ENCODE measurements at places on chromosomes 7 and 10.

DNA sequence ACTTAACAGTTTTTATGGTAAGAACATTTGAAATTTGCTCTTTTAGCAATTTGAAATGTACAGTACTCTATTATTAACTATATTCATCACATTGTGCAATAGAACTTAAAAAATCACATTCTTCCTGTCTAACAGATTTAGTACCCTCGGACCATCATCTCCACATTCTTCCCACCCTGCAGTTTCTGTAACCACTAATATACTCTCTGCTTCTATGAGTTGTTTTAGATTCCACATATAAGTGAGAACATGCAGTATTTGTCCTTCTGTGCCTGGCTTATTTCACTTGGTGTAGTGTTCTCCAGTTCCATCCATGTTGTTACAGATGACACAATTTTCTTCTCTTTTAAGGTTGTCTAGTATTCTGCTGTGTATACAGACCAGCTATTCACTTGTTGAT lies 88.9 kb upstream of the SEC61G start:
- no peak for DNase-seq

DNA sequence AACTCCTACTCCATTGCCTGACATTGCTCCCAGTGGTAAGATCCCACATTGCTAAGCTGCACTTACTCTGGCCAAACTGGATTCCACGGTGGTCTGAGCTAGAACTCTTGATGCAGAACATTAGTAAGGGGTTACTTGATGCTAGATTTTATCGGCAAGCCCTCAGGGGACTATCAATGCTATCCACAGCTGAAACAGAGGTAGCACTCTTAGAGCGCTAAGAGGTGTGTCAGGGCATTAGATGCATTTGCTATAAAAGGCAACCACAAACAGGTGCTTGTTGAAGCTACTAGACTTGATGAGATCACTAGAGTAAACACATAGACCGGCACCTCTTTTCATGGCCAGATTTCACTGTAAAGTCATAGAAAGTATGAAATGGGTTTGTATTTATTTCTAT lies 116.3 kb downstream of the MDFIC start:
- no peak for DNase-seq

DNA sequence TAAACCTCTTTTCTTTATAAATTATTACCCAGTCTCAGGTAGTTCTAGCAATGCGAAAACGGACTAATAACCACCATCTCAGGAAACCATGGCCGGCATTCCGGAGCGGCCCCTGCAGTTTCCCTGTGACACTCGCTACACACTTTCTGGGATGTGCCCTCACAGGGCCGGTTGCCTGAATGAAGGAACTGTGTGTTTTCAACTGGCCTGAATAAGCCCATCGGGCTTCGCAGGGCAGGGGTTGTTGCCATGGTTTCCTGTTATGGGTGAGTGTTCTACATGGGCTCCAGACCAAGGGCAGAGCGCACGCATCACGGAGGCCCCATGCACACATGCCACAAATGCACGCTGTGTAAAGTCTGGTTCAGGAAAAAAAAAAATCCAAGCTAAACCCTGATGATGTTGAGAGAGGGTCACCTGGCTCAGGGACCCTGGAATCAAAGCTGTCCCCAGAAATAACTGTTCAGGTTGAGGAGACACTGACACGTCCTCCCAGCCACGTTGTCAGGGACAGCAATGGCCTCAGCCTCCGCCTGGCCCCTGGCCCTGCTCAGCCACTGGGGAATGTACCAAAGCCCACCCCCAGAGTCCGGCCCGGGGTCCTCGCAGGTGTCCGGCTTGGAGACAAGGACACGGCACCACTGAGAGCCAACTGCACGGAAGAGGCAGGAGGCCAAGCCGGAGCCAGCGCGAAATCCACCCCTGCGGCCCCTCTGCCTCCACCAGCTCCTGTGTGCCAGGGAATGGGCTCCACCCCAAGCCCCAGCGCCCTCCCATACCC lies 47.9 kb downstream of the STK32C start:
- no peak for DNase-seq

DNA sequence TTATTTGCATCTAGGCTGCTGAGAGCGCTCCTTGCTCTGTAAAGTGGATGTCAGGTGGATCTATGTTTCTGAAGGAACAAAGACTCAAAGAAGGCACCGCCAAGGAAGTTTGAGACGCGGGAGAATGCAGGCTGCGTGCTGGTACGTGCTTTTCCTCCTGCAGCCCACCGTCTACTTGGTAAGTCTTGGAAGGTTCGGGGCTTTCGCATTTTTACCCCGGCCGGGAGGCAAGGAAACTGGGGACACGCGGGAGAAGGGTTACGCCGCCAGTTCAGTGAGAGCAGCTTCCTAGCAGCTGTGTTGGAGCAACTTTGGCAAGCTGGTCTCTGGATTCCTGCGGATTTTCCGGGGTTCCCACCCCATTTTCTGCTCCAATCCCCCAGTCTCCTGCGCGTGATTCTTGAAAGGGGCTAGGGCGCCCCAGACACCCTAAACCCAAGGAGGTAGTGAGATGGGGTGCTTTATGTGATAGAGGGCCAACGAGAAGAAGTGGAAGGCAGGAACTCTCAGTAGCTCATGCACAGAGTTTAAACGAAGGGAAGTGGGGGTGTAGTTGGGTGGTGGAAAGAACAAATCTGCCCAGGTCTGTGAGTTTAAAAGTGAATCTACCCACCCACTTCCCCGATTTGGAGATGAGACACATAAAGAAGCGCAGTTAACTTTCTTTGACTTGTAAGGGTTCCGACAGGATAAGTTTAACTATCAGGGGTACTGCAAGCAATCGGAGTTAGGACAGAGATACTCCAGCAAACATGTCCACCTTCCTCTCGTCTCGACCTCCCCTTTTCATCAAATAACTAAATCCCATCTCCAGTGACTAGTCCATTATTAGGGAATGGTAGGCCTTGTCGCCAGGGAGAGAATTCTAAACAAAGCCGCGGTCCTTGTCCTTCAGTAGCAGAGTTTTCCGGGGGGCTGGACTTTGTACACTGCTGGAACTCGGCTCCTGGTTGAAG lies 2.5 kb downstream of the NXPH1 start:
- no peak for DNase-seq

DNA sequence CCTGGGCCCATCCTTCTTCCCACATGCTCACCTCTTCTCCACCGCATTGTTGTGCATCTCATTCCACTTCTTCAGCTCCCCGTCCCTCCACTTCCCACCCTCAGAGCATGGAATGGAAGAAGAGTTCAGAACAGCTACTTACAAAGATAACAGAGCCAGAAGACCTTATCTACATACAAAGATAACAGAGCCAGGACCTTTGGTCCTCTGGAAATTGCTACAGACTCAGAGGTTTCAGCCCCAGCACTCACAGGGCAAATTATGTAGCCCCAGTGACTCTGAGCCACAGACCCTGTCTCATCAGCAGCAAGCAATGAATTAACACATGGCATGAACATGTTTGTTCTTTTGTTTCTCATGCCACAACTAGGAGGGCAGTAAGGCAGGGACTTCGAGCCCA lies 28.7 kb upstream of the SLC29A3 start:
- DNase-seq, result no peak

DNA sequence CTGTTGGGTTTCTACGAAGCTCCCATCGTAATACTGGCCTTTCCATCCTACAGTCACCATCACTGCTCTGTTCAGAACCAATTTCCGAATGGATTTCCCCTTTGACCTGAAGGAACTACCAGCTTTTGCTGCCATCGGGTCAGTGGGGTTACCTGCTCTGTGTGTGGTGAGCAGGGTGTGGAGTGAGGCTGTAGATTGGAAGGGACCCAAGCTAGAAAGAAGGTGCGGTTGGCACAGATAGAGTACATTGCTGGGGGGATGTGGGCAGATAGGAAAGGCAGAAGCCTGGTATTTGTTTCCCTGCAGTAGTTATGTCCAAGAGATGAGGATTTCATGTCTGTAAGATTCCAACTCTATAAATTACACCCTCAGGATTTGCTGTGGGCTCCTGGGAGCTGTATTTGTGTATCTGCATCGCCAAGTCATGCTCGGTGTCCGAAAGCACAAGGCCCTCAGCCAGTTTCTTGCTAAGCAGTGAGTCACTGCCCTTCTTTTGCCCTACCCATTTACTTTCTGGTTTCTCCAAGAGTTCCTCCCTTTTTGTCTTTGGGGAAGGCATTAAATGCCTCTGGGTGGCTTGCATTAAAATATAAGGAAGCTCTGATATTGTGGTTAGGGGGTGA lies 15.4 kb downstream of the CLCN1 start:
- DNase-seq, result no peak

- no peak for DNase-seq
Measured at GRCh38 chr7:98423043-98423442, 22.2 kb upstream of the BAIAP2L1 start.

- DNase-seq, result no peak
Measured at GRCh38 chr10:124044143-124044862, 49.1 kb downstream of the CHST15 start.

- no peak for DNase-seq
Measured at GRCh38 chr7:152363798-152364197, 72.0 kb downstream of the KMT2C start.

GRCh38 chr10:5443429-5443828 lies 31.1 kb downstream of the NET1 start:
- DNase-seq, result no peak

GRCh38 chr10:44966129-44966815 lies 6.7 kb downstream of the RASSF4 start:
- no peak for DNase-seq

- no peak for DNase-seq
Measured at GRCh38 chr7:29499932-29500331, 63.7 kb upstream of the PRR15 start.

GRCh38 chr10:64558094-64558835 lies 1037.1 kb downstream of the REEP3 start:
- DNase-seq, result no peak

- no peak for DNase-seq
Measured at GRCh38 chr10:5108658-5109416, 14.6 kb downstream of the AKR1C3 start.

GRCh38 chr10:5960070-5960972 lies 17.0 kb downstream of the IL15RA start:
- DNase-seq, result no peak

DNA sequence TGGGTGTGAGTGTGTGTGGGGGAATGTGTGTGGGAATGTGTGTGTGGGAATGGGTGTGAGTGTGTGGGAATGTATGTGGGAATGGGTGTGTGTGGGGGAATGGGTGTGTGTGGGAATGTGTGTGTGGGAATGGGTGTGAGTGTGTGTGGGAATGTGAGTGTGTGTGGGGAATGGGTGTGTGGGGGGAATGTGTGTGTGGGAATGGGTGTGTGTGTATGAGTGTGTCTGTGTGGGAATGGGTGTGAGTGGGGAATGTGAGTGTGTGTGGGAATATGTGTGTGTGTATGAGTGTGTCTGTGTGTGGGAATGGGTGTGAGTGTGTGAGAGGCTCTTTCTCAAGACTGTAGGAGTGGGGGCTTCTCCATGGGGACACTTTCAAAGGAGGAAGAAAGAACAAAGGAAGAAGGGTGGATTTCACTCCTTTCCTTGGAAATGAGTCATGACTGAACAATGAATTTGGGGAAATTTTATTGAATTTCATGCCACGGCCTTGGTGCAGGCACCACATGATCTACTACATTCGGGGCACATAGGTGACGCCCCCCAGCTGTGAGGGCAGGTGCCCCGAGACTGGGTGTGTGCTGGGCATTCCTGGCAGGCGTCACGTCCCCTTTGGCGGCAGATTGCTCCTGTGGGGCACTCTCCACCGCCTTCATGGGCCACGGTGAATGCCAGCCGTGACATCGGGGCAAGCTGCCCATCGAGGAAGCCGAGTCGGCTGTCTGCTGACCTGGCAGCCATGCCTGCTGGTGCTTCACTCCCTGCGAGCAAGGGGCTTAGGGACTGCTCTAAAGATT lies 88.8 kb upstream of the INSIG1 start:
- DNase-seq, result no peak

GRCh38 chr7:129617652-129618051 lies 6.1 kb downstream of the NRF1 start:
- DNase-seq, result no peak

DNA sequence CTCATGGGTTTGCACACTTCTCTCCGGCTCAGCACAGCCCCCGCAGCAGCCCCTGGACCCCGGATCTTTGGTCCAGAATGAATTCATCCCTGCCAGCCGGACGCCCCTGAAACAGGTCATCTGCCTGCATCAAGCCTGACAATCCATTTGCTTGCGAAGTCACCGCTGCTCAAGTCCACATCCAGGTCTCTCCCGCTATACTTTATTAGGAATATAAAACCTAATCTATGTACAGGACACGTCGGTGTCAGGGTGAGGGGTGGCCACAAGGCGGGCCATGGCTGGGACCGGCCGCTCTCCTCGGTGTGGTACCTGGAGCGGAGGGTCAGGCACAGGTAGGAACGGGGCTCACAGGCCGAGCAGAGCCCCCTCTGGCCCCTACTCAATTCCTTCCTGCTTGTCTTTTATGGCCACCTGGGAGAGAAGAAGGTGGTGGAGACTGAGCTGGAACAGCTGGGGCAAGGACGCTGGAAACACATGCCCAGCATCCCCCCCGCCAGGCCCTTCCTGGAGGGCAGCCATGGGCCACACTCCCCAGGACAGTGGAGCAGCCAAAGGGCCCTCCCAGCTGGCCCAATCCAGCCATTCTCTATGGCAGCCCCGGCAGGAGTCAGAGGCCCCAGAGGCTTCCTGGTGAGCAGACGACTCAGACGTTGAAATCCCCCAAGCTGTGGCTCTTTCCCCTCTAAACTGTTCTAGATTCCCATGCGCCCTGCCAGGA lies 5.3 kb downstream of the POLR2J start:
- no peak for DNase-seq

GRCh38 chr10:75623310-75624093 lies 192.1 kb downstream of the LRMDA start:
- DNase-seq, result no peak

GRCh38 chr7:76066716-76067503 lies 19.0 kb downstream of the MDH2 start:
- no peak for DNase-seq

- DNase-seq, result no peak
Measured at GRCh38 chr7:95820778-95821177, 48.4 kb downstream of the DYNC1I1 start.

DNA sequence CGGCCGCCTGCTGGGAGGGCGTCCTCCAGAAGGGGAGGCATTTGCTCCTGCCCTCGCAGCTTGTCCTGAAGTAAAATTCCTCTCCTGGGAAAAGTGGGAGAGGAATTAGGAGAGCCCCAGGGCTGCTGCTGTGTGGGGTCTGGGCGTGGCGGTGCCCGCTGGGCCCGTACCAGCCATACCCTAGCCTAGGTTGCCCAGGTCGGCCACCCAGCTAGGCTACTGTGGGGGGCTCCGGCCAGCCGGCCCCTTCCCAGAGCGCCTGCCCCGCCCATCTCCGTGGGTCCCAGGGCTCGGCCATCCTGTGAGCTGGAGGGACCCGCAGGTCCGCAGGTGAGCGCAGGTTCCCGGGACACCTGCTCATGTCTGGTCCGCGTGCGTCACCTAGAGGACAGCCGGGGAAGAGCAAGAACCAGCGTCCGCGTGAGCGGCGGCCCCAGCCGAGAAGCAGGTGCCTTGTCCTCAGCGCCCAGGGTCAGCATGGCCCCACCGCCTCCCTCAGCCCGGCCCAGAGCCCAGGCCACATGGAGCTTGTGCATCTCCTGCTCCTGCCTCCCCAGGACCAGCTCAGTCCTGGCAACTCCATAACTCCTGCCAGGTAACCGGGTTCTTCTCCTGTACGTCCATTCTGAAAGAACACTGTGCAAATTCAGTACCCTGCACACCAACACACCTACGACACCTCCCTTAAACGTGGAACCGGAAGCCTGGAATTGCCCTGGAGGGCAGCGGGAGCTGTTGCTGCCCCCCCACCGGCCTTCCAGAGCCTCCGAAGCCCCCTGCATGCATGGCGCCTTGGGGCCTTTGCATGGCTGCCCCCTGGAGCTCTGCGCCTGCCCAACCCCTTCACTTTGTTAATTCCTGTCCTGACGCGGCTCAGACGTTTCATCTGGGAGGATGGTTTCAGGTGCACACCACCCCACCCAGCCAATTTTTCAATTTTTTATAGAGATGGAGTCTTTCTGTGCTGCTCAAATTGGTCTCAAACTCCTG lies 22.8 kb upstream of the FOXL3 start:
- peak; percentile 15 for DNase-seq

Measured in LNCaP clone FGC (cell line).